Tongue (tissue), 3 donors: ENCODE measurements at places on chromosomes 5 and 9.

- DNase-seq, result no peak
Measured at GRCh38 chr5:173626505-173626820, 10.0 kb upstream of the BOD1 start.

DNA sequence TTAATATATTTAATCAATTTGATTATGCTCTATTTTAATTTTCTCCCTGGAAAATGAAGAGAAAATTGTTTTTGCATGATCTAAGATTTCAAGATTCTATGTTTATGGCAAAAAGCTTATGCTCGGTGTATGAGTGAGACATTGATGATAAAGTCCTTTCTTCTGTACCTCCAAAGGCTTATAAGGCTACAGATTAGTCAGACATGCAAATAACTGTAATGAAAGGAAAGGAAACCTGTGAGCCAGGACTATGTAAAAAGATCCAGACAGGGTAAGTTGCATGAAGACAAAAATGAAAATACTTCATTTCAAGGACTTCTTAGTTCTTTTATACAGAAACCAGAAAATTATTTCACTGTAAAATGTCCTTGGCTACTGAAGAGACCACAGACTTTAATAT is 52.2 kb upstream of the EDIL3 start:
- DNase-seq, result no peak

GRCh38 chr5:116521173-116521872 is 53.3 kb downstream of the SEMA6A start:
- DNase-seq, result peak; percentile 95

DNA sequence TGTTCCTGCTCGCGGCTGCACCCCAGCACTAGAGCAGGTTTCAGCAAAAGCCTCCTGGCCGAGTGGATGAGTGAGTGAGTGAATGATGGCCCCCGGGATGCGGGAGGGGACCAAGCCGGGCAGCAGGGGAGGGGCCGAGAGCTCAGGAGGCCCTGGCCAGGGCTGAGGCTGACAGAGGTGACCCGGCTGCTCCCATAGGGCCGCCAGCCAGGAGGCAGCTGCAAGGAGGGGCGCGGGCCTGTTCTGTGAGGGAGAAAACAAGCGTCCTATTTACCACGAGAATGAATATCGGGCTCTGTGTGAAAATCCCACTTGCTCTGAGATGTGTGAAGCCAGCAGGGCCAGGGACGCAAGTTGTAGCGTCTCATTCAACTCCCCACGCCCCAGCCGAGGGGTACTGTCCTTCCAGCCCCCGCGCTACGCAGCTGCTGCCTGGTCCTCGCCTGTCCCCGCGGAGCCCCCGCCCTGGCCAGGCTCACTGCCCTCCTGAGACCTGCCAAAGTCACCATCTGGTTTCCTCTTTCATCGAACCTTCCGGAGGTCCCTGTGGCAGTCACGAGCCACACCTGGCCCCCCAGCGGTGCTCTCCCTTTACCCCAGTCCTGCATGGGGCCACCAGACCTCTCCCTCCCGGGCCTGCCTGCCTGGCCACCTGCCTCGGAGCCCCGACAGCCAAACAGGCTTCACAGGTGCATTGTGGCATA is 38.8 kb downstream of the RASGEF1C start:
- peak; percentile 85 for DNase-seq

DNA sequence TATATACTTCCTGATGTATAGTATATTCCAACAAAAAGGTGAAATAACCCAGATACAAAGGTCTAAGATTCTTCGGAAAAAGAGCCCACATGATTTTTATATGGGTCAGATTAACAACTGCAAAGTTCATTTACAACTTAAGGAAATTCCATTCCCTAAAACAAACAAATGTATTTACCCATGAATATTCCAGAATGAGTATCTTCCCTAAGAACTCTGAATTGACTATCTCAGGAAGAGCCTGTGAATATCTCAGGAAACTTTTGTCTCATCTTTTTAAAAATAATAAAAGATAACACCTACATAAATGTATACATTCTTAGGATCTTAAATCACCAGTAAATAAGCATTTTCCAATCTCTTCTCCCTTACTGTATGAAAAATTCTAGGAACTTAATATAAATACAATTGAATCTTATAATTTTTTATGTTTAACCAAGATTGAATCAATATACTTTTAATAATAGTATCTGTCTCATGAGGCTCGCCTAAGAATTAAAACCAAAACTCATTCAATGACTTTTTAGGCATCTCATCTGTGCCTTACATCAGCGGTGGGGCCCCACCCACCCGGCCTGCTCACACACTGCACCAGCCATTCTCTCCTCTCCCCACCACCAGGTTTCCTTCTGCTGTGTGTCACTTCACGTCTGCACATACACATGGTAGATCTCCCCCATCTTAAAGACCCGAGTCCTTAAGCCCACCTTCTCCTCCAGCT is 78.1 kb downstream of the RAPGEF1 start:
- DNase-seq, result no peak

- DNase-seq, result no peak
Measured at GRCh38 chr9:90808890-90809685, 7.5 kb downstream of the SYK start.

DNA sequence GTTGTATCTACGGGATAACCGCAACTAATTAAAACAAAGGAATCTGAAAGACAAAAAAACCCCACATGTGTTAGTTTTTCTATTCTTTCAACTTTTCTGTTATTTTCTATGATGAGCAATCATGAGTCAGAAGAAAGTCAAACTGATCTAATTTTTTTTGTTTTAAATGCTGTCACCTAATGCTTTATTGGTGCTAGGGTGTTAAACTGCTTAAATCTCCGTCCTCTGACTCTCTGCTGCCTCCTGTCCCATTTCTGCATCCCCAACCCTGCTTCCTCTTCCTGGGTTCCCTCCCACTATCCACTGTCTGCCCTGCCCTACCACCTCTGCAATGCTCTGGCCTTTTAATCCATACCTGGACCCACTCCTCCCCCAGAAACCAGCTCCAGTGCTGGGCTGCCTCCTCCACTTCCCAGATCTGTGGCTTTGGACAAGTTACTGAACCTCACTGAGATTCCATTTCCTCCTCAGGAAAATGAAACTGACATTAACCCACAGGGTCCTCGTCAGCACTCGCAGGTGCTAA is 15.7 kb downstream of the PTPN3 start:
- DNase-seq, result no peak

- DNase-seq, result no peak
Measured at GRCh38 chr5:3116366-3116765, 364.9 kb upstream of the IRX2 start.

GRCh38 chr5:72611118-72611730 is 104.0 kb upstream of the ZNF366 start:
- peak; percentile 88 for DNase-seq

- DNase-seq, result peak; percentile 22
Measured at GRCh38 chr9:29213417-29214153, 1640.3 kb upstream of the C9orf72 start.

GRCh38 chr5:1014346-1014745 is 5.7 kb downstream of the NKD2 start:
- DNase-seq, result no peak

GRCh38 chr9:70042461-70043215 is 1.0 kb upstream of the MAMDC2 start:
- DNase-seq, result no peak

DNA sequence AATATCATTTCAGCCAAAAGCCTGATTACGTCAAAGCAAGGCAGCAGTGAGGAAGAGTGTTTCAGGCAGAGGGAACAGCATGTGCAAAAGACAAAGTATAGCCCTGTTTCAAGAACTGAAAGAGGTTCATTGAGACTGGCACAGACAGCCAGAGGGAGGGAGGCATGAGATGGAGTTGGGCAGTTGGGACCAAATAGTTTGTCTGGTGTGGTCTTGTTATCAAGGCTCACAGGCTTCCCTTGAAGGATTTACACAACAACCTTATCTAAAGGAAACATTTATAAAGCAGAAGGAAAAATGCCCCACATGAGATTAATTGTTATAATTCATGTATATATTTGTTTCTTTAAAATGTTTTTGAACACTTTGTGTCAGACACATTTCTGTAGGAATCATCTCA is 253.3 kb downstream of the DMAC1 start:
- no peak for DNase-seq

- DNase-seq, result no peak
Measured at GRCh38 chr9:97474372-97474925, 27.0 kb upstream of the TMOD1 start.

- no peak for DNase-seq
Measured at GRCh38 chr5:176769911-176770310, 40.4 kb upstream of the UNC5A start.

- no peak for DNase-seq
Measured at GRCh38 chr5:122844136-122844909, 1.1 kb upstream of the SNX24 start.

DNA sequence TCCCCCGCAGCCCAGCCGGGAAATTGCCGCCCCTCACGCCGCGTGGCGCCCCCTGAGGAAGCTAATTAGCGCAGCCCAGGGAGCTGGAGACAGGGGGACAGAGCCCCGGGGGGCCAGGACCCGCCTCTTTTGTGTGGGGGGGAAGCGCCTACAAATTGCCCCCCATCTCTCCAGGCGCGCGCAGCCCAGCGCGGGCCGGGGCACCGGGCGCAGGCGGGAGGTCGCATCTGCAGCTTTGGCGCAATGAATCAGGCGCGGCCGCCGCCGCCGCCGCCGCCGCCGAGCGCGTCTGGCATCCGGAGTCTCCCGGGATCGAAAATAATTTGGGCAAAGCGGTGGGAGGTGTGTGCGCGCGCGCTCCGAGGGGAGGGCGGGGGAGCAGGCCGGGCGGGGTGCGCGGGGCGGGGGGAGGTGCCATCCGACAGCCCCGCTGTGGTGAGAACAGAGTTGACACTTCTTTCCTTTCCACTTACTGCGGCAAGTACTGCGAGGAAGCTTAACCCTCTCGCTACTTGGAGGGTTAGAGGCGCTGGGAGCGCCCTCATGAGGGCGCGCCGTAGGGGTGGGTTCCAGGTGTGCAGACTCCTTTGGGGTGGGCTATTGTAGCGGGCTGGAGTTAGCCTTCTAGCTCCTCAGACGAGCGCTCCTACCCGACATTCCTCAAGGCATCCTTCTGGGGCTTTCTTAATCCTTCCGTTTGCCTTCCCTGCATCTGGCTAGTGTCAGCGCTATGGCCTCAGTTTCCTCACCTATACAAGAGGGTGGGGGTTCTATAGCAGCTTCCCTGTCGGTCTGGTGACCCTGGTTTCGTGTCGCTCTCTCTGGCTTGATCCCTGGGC is 63.1 kb downstream of the CXXC5 start:
- DNase-seq, result peak; percentile 84
